RPMI7951 (cell line): ENCODE measurements at places on chromosomes 7 and 10. TPM values are rescaled to one million over a fixed set of nuclear protein-coding genes. Genes with fewer than 3 reads are reported as not detected.

Gene HMX3
- not detected in 2 replicates for total RNA-seq

DNA sequence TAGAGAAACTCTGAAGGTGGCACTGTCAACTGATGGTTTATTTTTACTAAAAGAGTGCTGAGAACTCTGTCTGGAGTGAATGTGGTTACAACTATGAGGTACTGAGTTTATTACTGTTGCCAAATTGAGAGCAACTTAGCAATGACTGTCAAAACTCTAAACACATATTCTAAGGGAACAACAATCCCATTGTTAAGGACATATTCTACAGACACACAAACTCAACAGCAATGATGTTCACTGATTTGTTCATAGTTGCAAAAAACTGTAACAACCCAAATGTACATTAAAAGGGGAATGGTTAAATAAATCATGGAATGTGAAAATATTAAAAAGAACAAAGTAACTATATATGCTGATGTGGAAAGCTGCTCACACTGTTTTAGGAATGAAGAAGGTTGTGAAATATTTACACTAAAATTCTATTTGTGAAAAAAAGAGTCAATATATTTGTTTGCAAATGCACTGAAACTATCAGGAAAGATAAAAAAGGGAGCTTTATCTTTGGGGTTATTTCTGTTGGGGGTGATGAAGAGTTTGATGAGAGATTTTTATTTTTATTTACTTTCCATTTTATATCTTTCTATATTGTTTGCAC, 12.9 kb downstream of the PON2 start:
- DNase-seq = no peak

Gene GDF10
- not detected in 2 replicates for total RNA-seq

- DNase-seq = no peak
Observed at GRCh38 chr7:141534757-141535737, 16.2 kb upstream of the AGK start.

DNA sequence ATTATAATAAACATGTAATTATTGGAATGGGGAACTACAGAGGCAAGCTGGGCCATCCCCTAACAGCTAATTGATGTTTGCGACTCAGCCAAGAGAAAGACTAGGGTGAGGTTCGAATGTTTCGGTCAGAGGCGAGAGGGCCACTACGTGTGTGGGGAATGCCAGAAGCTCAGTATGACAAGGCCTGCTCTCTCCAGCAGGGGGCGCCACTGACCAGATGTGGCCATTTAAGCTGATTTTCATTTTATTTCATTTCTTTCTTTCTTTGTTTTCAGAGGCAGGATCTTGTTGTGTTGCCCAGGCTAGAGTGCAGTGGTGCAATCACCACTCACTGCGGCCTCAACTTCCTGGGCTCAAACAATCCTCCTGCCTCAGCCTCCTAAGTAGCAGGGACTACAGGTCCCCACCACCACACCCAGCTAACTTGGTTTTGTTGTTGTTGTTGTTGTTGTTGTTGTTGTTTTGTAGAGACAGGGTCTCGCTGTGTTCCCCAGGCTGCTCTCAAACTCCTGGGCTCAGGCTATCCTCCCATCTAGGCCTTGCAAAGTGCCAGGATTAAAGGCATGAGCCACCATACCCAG, 38.1 kb downstream of the TMEM130 start:
- DNase-seq = no peak

DNA sequence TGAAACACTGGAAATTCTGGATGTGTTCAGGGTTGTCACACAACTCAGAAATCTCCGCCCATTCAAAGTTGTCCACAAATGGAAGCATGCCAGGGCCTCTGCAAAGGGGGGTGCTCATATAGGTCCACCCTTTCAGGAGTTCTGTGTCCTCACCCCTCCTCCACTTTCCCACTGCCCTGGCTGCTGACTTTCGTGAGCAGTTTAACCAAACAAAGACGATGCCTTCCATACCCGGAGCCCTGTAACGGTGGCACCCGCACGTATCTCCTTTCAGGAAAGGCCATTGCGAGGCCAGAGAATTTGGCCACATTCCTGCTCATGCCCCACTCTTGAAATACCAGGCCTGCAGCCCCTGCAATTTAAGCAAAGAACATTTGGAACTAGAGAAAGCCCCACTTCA, 1.4 kb downstream of the CPXM2 start:
- no peak for DNase-seq

- DNase-seq = no peak
Observed at GRCh38 chr10:21002091-21002878, 105.2 kb upstream of the NEBL start.

- peak; percentile 85 for DNase-seq
Observed at GRCh38 chr7:36301914-36302771, 87.5 kb upstream of the ANLN start.
